Breast epithelium (tissue), 4 donors: ENCODE measurements at places on chromosomes 12 and 14. TPM values are rescaled to one million over a fixed set of nuclear protein-coding genes. Genes with fewer than 3 reads are reported as not detected.

GRCh38 chr14:54625112-54625511 lies 58.2 kb downstream of the SAMD4A start:
- no peaks in the 10 kb centered on the region for H3K27me3 ChIP-seq
- no peak overlapping the region for H3K4me3 ChIP-seq
- H3K36me3 ChIP-seq, result no peaks in the 10 kb centered on the region
- no peaks in the 10 kb centered on the region for H3K4me1 ChIP-seq
- DNase-seq, result no peak

DNA sequence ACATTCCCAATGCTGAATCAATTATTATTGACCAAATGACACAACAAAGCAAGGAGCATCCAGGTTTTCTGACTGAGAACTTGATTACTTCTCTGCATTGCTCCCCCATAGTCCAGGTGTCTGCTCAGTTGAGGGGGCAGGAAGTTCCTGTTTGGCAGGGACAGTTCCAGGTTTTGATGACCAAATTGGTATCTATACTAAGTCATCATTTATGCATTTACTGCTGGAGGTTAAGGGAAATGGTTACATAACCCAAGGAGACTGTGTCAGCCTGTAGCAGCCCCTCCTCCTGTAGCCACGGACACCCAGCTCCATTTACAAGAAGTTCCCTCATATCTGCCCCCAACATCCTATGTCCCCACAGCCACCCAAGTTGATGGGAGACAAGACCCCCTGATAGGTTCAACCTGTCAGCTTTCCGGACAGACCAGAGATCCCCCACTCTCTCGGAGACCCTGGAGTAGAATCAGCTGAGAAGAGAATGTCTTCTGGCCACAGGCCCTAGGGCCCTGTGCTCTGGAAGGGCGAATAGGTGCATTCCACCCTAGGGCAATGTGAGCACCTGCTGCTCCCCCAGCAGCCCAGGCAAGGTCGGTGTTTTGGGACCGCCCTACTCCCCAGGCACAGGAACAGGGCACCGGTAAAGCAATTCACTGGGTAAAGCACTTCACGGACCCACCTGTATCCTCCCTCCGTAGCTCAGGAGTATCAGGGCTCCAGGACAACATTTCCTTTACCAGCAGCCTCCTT lies 23.6 kb downstream of the IRF2BPL start:
- H3K27ac ChIP-seq, result peak overlapping the region; percentile 92
- H3K27me3 ChIP-seq, result no peaks in the 10 kb centered on the region
- H3K36me3 ChIP-seq, result no peaks in the 10 kb centered on the region
- DNase-seq, result no peak
- H3K4me1 ChIP-seq, result peaks cover 13% of the 10 kb centered on the region
- H3K4me3 ChIP-seq, result no peak overlapping the region

- no peak for DNase-seq
- no peaks in the 10 kb centered on the region for H3K4me1 ChIP-seq
Measured at GRCh38 chr14:101174522-101174838, 271.0 kb upstream of the RTL1 start.

TBC1D30 gene
- total RNA-seq, result 3.2 TPM

GRCh38 chr12:113804961-113805600 lies 161.0 kb downstream of the RBM19 start:
- no peaks in the 10 kb centered on the region for H3K4me1 ChIP-seq
- no peak overlapping the region for H3K27ac ChIP-seq
- H3K27me3 ChIP-seq, result no peaks in the 10 kb centered on the region
